ENCODE measurements at places on chromosomes 2 and 18.
A peak's percentile ranks its signal among the peaks of the same experiment; 100 is the strongest.

- no peaks in the 10 kb centered on the region for H3K27me3 ChIP-seq
- no peaks in the 10 kb centered on the region for H3K36me3 ChIP-seq
- DNase-seq, result no peak
- H3K4me3 ChIP-seq, result no peak overlapping the region
Measured at GRCh38 chr2:13010283-13010682, 293.5 kb downstream of the TRIB2 start.

- DNase-seq, result no peak
- no peak overlapping the region for H3K27ac ChIP-seq
- H3K4me3 ChIP-seq, result no peak overlapping the region
- no peaks in the 10 kb centered on the region for H3K4me1 ChIP-seq
- no peaks in the 10 kb centered on the region for H3K27me3 ChIP-seq
Measured at GRCh38 chr2:12543076-12543977, 173.4 kb upstream of the TRIB2 start.

DNA sequence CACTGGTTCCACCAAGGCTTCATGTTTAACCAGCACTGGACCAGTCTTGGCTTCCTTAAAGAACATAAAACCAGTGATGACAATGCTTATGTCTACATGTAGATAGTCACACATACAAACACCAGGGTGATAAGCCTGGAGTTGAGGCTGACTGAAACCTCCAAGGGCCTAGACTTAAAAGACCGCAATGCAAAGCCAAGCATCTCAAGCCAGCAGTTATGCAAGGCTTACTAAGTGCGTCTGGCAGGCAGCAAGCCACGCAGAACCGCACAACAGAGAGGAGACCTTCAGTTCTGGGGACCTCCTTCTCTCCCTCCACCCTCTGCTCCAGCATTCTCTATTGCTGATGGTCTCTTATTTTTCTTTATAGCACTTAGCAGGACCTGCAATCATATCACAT, 63.2 kb upstream of the ACAA2 start:
- H3K4me3 ChIP-seq, result no peak overlapping the region
- no peaks in the 10 kb centered on the region for H3K36me3 ChIP-seq

DNA sequence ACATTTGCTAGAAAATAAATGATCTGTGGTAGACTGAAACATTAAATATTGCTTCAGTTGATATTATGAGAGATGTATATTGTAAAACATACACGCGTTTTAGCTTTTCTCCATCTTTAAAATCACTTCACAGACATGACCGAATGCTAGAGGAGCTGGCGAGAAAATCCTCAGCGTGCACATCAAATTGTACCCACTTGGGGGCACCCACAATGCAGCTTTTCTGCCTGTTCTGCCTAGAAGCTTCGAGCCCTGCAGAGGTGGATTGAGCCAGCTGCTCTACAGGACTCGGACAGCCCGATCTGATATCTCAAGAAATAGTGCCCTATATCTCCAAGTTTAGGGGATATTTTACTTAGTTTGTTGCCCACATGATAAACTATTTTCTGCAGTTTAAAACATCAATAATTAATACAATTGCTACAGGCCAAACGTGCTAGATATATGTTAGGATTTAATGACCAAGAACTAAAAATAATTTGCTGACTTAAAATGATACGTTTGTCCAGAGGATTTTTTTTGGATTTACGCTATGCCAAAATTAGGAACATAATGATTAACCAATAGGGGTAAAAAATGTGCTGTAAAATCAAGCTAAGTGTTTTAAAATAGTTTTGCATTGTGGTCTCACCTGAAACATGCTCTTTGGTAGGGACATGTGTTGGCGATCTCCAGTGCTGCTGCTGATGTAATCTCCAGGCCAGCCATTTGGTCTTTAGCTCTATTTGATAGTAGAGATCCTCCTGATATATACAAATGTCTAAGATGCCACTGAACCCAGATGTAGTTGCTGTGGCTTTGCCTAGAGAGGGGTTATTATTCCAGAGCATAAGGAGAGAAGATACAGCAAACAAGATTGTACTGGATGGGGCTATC, 22.3 kb upstream of the ATP5MC3 start:
- H3K27ac ChIP-seq, result no peak overlapping the region
- H3K27me3 ChIP-seq, result no peaks in the 10 kb centered on the region
- H3K4me3 ChIP-seq, result no peak overlapping the region
- H3K36me3 ChIP-seq, result no peaks in the 10 kb centered on the region

DNA sequence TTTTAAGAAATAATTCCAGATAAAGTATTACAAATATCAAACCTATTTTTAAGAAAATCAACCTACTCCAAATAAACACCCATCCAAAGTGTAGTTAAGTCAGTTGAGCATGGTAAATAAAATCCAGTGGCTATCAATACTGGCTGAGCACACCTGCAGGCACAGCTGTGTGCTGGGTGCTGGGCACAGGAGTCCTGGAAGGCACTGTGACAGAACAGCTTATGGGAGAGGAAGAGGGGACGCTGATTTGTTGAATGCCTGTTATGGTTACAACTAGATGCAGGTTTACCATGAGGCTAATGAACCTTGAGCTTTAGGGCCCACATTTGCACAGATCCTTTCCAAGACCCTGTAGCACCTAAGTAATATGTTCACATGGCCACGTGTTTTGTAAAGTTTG, 202.7 kb downstream of the MTX2 start:
- H3K27ac ChIP-seq, result no peak overlapping the region
- no peak overlapping the region for H3K4me3 ChIP-seq
- DNase-seq, result no peak
- no peaks in the 10 kb centered on the region for H3K27me3 ChIP-seq
- no peaks in the 10 kb centered on the region for H3K36me3 ChIP-seq

GRCh38 chr2:12183032-12183645, 436.7 kb downstream of the LPIN1 start:
- DNase-seq, result no peak
- no peak overlapping the region for H3K27ac ChIP-seq
- H3K36me3 ChIP-seq, result no peaks in the 10 kb centered on the region
- no peaks in the 10 kb centered on the region for H3K4me1 ChIP-seq
- H3K4me3 ChIP-seq, result no peak overlapping the region
- H3K27me3 ChIP-seq, result no peaks in the 10 kb centered on the region

GRCh38 chr2:43078301-43078700, 148.1 kb downstream of the ZFP36L2 start:
- no peak for DNase-seq
- peaks cover 50% of the 10 kb centered on the region for H3K4me1 ChIP-seq
- no peak overlapping the region for H3K4me3 ChIP-seq
- H3K36me3 ChIP-seq, result no peaks in the 10 kb centered on the region

DNA sequence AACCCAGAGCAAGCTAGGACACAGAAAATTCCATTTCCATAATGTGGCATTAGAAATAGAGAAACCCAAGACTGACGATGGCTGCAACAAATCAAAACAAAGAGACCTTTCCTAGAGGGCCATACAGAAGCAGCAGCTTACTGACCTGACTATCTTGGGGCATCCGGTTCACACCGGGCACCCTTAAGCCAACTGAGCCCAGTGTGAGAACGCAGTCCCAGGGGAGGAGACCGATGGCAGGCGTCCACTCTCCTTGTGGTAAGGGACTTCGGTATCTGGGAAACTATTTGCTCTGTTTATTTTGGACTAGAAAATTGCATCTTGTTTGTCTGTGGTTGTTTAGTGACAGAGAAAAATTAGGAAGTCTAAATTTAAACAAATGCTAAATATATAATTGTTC, 244.8 kb upstream of the COPS8 start:
- no peaks in the 10 kb centered on the region for H3K4me1 ChIP-seq
- DNase-seq, result no peak
- H3K36me3 ChIP-seq, result no peaks in the 10 kb centered on the region
- peaks cover 11% of the 10 kb centered on the region for H3K27me3 ChIP-seq
- no peak overlapping the region for H3K4me3 ChIP-seq
- no peak overlapping the region for H3K27ac ChIP-seq

GRCh38 chr18:6009756-6010155, 114.4 kb upstream of the TMEM200C start:
- peaks cover 15% of the 10 kb centered on the region for H3K4me1 ChIP-seq
- H3K27me3 ChIP-seq, result no peaks in the 10 kb centered on the region
- peak; percentile 86 for DNase-seq
- peak overlapping the region; percentile 65 for H3K27ac ChIP-seq

DNA sequence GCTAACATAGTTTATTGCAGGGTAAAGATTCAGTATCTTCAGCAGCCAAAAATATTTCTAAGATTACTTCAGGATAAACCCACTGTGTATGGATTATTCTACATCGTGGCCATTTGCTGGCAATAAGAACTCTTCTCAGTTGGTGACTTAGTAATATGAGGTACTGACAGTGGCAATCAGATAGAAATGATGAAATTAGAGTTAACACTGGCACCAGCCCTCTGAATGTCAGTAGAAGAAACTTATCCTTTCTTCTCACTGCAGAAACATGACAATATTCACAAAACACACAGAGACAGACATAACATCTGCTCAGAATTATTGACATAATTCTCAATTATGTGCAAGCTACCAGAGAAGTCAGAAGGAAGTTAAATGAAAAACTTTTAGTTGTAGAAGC, 246.3 kb upstream of the COL3A1 start:
- no peak for DNase-seq
- H3K4me3 ChIP-seq, result no peak overlapping the region
- no peak overlapping the region for H3K27ac ChIP-seq
- peaks cover 6% of the 10 kb centered on the region for H3K4me1 ChIP-seq
- H3K36me3 ChIP-seq, result no peaks in the 10 kb centered on the region
- H3K27me3 ChIP-seq, result no peaks in the 10 kb centered on the region

DNA sequence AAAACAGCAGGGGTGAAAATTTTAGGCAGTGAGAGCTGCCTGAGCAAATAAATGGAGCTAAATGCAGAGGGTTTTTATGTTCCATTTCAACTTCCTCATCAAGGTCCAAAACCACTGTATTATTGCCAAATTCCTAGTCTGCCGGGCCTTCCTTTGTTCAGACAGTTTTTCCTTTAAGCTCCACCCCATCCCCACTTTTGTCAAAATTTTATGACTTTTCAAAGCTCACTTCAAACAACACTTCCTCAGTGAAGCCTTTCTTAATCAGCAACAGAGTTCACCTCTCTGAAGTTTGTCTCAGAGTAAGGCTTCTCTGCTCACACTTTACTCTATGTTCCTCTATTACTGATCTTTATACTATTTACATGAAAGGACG, 81.3 kb downstream of the CERKL start:
- no peak overlapping the region for H3K4me3 ChIP-seq
- no peaks in the 10 kb centered on the region for H3K4me1 ChIP-seq
- no peak overlapping the region for H3K27ac ChIP-seq
- H3K36me3 ChIP-seq, result no peaks in the 10 kb centered on the region
- H3K27me3 ChIP-seq, result peaks cover 3% of the 10 kb centered on the region

- peak; percentile 57 for DNase-seq
- H3K36me3 ChIP-seq, result no peaks in the 10 kb centered on the region
- H3K4me1 ChIP-seq, result no peaks in the 10 kb centered on the region
- H3K27me3 ChIP-seq, result no peaks in the 10 kb centered on the region
- no peak overlapping the region for H3K4me3 ChIP-seq
- H3K27ac ChIP-seq, result no peak overlapping the region
Measured at GRCh38 chr2:65586516-65586915, 154.1 kb upstream of the SPRED2 start.

DNA sequence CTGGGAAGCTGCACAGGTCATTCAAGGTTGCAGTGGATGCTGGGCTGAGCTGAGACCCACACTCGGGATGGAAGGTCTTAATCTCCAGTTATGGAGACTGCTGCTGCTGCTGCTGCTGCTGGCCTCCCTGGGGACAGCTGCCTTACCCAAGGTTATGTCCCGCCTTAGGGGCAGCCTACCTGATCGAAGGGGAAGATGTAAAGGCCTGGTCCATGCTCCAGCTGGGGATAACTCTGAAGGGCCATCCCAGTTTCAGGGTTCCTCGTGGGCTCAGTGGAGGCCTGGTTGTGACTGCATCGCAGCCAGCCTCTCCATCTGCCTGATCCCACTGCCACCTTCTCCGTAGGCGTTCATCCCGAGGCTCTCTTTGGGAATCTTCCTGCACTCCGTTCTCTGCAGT, 33.0 kb downstream of the RHOB start:
- no peak overlapping the region for H3K27ac ChIP-seq
- H3K27me3 ChIP-seq, result no peaks in the 10 kb centered on the region
- no peaks in the 10 kb centered on the region for H3K36me3 ChIP-seq
- no peak for DNase-seq
- no peaks in the 10 kb centered on the region for H3K4me1 ChIP-seq

GRCh38 chr2:28318023-28318422, 74.6 kb upstream of the FOSL2 start:
- no peak overlapping the region for H3K4me3 ChIP-seq
- H3K27ac ChIP-seq, result no peak overlapping the region
- no peaks in the 10 kb centered on the region for H3K36me3 ChIP-seq
- no peak for DNase-seq
- no peaks in the 10 kb centered on the region for H3K27me3 ChIP-seq

DNA sequence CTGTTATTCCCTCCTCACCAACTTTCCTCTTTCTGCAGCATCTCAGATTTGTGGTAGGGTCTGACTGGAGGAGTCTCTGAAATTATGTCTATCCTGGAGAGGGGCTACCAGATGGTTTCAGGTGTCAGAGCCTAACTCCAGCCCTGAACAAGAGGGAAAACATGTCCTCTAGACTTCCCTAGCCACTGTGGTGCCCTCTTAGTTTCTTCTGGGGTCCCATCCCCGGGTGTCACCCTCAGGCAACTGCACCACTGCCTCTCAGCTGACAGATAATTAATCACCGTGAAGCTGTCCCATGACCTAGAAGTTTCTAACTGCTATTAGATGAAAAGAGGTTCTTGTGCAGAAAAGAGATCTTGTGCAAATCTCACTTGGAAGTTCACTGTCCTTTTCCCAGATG, 95.1 kb upstream of the CELF4 start:
- H3K27ac ChIP-seq, result no peak overlapping the region
- no peaks in the 10 kb centered on the region for H3K4me1 ChIP-seq
- H3K36me3 ChIP-seq, result no peaks in the 10 kb centered on the region
- DNase-seq, result no peak

DNA sequence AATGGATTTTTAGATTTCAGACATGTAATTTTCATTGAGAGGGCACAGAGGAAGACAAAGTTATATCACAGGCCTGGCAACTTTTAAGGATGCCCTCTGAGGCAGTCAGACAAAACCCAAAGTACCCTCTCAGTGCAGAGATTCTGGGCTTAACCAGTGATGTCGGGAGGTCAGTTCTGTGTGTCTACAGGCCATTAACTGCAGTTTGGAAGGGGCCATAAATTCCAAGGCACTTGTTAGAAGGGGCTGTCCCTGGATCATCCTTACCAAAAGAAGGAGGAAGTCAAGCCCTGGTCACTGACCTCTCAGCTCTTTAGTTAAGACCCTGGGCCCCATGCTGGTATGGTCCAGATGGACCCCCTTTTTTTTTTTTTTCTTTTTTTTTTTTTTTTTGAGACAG, 60.7 kb downstream of the LRRFIP1 start:
- no peaks in the 10 kb centered on the region for H3K36me3 ChIP-seq
- H3K27me3 ChIP-seq, result no peaks in the 10 kb centered on the region
- DNase-seq, result no peak
- peaks cover 34% of the 10 kb centered on the region for H3K4me1 ChIP-seq

DNA sequence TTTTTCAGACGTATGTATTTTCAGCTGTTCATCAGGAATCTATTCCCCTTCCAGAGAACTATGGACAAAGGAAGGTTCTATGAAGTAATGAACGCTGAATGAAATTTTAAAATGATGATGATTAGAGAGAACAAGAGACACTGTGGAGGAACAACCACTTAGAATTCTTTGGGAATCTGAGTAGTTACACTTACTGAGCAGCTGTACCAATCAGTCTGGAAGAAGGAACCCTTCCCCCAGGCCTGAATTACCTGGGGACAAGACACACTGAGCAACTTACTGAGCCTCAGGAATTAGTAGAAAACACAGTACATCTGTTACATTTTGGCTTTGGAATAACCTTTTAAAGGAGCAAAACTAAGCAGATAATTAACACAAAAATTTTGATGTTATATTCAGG, 1.9 kb downstream of the MSTN start:
- no peaks in the 10 kb centered on the region for H3K27me3 ChIP-seq
- no peak overlapping the region for H3K4me3 ChIP-seq
- H3K27ac ChIP-seq, result no peak overlapping the region
- DNase-seq, result no peak
- H3K36me3 ChIP-seq, result no peaks in the 10 kb centered on the region

Data from astrocyte (in vitro differentiated cells and primary cell).